ENCODE measurements at places on chromosomes 2 and 18. TPM values are rescaled to one million over a fixed set of nuclear protein-coding genes. Genes with fewer than 3 reads are reported as not detected.
A peak's percentile ranks its signal among the peaks of the same experiment; 100 is the strongest.

- H3K4me3 ChIP-seq, result no peak overlapping the region
- DNase-seq, result no peak
- H3K27ac ChIP-seq, result no peak overlapping the region
- H3K27me3 ChIP-seq, result peaks cover 32% of the 10 kb centered on the region
Observed at GRCh38 chr2:134023854-134024253, 230.0 kb upstream of the MGAT5 start.

DNA sequence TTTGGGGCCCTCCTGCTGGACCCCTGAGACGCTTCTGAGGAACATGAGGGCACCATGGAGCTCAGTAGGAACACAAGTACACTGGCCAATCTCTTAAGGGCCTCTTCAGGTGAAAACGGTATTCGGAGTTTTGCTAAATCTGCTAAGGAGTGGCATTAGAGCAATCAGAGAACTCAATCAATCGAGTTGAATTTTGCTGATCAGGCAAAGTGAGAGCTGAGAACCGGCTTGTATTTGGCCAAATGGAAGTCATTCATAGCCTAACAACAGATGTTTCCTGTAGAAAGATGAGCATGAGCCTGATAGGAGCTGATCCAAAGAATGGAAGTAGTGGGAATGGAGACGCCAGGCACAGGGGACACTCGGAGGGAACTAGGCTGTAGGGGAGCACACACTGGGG, 133.7 kb downstream of the DCDC2C start:
- H3K36me3 ChIP-seq, result no peaks in the 10 kb centered on the region
- DNase-seq, result no peak
- H3K4me3 ChIP-seq, result no peak overlapping the region
- H3K4me1 ChIP-seq, result no peaks in the 10 kb centered on the region

GRCh38 chr2:236613612-236614011, 44.0 kb downstream of the ACKR3 start:
- H3K27me3 ChIP-seq, result peaks cover 5% of the 10 kb centered on the region
- no peaks in the 10 kb centered on the region for H3K36me3 ChIP-seq
- H3K4me3 ChIP-seq, result no peak overlapping the region
- H3K4me1 ChIP-seq, result peaks cover 2% of the 10 kb centered on the region
- DNase-seq, result no peak

Gene MARCHF7
- 75.3 TPM for total RNA-seq

DNA sequence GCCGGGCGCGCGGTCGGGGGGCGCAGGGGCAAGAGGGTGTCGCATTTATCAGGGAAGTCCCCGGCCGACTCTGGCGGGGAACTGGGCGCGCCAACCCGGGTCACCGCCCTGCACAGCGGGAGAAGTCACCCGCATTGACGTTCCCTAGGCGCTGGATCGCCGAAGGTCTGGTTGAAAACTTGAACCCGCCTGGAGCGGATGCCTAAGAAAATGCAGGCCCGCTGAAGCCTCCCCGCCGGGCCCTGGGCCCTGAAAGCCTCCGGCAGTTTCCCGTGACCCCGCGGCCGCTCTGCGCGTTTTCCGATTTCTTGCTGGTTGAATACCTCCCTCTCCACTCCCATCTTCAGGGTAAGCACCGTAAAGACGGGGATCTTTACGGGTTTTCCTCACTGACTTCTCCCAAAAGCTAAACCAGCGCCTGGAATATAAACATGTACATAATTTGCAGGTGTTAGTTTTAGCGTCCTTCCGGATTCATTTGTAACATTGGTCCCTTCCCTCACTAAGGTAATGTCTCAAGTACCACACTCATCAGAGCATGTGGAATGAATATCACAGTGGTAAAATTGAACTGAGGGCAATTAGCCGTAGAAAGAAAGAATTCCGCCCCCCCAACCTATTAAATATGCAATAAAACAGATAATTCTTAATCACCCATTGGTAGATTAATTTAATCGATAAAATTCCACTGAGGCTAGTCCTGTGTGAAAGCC, 675 bp upstream of the SPIRE1 start:
- no peak overlapping the region for H3K27ac ChIP-seq
- H3K27me3 ChIP-seq, result peaks cover 19% of the 10 kb centered on the region
- H3K4me3 ChIP-seq, result peak overlapping the region; percentile 65
- DNase-seq, result peak; percentile 34

DNA sequence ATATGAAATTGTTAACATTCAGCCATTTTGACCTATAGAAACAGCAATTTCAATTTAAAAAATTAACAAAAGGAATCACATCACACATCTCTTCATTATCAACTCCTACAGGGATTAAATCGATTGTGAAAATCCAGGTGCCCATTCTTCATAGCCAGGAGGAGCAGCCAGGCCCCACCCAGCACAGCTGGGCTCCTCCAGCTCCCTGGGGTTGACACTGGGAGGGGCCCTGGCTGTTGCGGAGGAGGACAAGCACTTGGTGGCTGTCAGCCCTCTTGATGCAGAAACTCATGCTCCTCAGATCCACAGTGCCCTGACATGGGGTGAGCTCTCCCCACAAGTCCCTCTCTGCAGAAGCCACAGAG, 99.8 kb downstream of the FAM210A start:
- H3K4me1 ChIP-seq, result peaks cover 48% of the 10 kb centered on the region
- peak overlapping the region; percentile 39 for H3K27ac ChIP-seq
- H3K27me3 ChIP-seq, result no peaks in the 10 kb centered on the region

Gene CHRNG
- not detected for total RNA-seq

Data from activated CD8-positive, alpha-beta T cell treated with anti-CD3 and anti-CD28 coated beads, Interleukin-2, amount 10 ng/mL, durations not matched to agents 7 days and 5 days (primary cell).